Mesenteric fat pad (tissue), 1 donor: ENCODE measurements at places on chromosomes 1 and 21. TPM values are rescaled to one million over a fixed set of nuclear protein-coding genes. Genes with fewer than 3 reads are reported as not detected.

GRCh38 chr1:9764550-9764949, 59.2 kb downstream of the CLSTN1 start:
- no peak for DNase-seq

DNA sequence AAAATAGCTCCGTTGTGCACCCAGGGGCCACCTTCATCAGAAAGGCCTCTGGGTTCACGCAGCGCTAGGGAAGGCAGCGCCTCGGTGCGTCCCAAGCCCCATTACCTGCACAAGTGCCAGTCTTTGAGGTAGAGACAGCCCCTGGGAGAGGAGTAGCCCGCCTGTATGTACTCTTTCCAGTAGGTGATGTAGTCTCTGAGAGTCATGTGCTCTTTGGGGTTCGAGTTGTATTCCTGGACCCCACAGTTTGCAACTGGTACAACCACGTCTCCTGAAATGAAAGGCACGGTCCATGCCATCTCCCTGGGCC, 601 bp downstream of the JMJD4 start:
- DNase-seq: no peak

DNA sequence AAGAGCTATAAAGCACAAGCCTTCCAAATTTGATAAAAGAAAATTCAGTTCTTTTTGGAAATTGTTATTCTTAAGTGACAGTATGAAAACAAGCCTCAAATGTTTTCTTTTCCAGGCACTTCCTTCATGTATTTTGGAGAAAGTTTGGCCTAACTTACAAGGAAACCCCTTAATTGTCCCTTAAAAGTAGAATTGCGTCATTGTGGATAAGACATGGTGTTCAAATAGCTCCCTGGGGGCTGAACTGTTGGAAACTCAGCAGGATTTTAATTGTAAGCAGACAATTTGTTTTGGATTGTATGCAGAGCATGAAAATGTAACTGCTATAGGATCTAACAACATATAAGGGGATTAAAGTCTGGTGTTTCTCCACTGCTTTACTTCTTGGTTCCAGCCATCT, 35.4 kb upstream of the FGGY start:
- no peak for DNase-seq

- no peak for DNase-seq
Measured at GRCh38 chr1:198647055-198647454, 8.2 kb downstream of the PTPRC start.

GOLT1A gene
- total RNA-seq: not detected
